CD4-positive, alpha-beta T cell (primary cell): ENCODE measurements at places on chromosomes 6 and 20.

- DNase-seq: no peak
These were observed 170.4 kb downstream of the HTR1B start for GRCh38 chr6:77292564-77293546.

DNA sequence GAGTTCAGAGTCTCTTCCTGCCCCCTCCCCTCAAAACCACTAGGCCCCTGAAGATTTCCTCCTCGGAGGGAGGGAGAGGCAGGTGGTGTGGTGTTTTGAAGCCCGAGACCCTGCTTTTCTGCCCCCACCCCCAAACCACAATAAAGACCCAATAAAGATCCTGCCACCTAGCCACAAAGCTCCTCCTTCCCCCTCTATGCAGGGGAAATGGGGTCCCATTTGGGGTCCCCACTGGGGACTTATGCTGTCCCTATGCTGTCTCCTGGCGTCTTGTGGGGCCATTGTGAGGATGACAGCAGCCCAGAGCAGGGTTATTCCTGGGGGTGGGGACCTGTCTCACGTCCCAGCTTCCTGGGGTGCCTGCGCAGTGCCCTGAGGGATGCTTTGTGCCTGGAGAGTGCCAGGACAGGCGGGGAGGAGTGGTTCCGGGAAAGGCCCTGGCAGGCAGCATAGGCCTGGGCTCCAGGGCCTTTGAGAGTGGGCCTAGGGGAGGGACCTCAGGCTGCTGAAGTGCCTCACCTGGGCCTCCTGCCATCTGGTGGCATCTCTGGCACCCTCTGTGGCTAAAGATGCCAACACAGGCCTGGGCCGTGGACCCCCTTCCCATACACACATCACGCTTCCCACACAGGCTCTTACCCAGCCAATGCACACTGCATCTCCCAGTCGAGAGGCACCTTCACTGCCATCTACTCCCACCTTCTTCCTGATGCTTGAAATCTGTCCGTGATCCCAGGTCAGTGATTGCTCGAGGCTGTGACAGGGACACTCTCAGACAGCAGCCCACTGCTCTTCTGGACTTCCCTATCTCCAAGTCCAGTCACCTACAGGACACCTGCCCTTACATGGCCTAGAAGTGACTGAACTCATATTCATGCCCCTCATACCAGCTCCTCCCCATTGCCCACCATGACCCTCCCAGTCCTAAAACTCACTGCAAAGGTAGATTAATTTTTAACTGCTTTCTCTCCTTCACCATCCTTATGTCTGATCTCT is 7.9 kb upstream of the ARMC12 start:
- DNase-seq: peak; percentile 74

DNA sequence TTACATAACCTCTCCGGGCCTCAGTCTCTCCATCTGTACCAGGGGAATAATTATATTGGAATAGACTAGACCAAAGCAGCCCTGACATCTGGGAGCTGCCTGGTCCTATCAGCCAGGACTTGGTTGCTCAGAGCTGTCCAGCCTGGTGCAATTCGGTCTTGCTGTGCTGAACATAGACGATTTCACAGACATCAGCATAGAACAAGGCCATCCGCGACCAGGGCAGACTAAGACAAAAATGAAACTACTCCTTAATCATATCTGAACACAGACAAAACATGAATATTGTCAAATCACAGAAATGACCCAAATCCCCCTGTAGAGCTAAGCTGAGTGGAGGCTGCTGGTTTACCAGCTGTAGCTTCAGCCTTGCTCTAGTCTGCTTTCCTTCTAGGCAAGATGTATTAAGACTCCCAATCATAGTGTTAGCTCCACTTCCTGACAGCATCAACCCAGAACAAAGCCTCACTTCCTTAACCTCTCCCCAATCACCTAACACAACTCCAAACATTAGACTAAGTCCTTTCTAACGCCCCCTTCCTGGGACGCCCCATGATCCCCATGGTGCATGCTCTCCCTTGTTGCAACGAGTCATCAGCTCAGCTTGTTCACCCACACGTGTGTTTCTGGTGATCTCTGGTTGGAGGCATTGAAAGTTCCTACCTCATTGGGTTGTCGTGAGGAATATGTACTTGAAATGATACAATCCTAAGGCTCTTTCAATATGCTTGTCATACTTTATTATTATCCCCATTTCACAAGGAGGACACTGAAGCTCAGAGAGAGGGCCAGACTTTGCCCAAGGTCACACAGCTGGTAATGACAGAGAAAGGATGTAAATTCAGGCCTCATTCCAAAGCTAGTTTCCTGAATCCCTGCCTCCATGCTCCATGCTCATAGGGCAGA is 3.5 kb upstream of the MAPK13 start:
- DNase-seq: no peak

DNA sequence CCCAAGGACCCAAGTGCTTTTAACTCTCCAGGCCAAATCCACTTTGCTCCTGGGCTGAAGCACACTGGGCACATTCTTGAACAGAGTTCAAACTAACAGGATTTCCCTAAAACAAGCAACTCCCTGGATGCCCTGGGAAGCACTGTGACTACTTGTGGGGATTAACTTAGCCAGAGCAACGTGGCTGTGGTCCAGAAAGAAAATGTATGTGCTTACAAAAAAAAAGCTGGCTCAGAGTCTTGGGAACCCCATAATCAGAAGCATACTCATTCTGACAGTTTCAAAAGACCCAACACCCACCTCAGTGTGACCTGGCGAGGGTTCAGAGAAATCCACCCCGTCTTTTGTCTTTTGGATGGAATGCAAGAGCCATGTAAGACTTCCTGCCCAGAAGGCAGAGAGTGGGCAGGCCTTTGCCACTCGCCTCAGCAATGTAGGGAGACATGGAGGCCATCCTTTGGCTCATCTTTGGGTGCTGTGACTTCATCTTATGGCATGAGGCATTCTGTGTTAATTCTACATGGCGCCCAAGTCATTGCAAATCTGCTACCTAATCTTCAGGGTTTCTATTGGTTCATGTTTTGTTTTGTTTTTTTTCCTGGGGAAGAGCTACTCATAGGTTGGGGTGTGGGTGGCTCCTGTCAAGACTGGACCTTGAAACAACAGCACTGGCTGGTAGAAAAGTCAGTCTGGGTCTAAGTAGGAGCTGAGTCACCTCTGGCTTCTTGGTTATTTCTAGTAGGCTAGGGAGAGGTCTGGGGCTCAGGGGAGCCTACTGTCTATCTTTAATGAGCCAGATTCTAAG is 248.6 kb upstream of the SUPT3H start:
- DNase-seq: no peak

- DNase-seq: no peak
These were observed 91.0 kb downstream of the TCP11 start for GRCh38 chr6:35049900-35050756.

DNA sequence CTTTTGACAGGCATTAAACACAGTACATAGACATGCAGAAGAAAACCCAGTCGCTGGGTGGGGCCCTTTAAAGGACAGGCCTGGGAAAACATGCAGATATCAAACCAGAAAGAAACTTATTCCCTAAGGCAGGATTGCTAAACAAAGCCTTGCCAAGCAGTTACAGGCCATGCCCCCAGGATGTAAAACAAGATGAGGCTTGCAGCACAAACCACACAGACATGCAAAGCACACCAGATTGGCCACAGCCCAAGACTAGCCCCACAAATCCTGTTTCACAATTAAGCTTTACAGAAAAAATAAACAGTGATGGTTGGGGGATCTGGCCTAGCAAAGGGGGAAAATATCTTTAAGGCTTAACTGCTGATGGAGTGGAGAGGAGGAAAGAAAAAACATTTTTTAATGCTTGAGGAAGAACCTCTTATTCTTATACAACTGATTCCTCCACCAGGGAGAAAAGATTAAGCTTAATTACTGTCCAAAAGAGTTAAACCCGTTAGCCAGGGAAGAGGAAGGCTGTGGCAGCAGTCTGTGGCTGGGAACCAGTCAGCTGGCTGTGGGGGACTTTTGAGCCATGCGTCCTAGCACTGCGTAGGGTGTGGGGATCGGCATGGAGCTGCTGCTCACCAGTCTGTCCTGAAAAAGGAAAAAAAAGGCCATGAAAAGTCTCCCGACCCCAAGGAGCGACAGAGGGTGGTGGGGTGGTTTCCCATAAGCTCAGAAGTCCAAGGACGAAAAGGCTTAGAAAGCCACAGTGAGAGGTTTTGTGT is 28.4 kb downstream of the COL19A1 start:
- DNase-seq: no peak

GRCh38 chr20:6671829-6672228 is 95.7 kb upstream of the BMP2 start:
- no peak for DNase-seq

- DNase-seq: no peak
These were observed 48.6 kb downstream of the TOX2 start for GRCh38 chr20:43963233-43963632.
